ENCODE measurements at places on chromosomes 4 and X. TPM values are rescaled to one million over a fixed set of nuclear protein-coding genes. Genes with fewer than 3 reads are reported as not detected.

DNA sequence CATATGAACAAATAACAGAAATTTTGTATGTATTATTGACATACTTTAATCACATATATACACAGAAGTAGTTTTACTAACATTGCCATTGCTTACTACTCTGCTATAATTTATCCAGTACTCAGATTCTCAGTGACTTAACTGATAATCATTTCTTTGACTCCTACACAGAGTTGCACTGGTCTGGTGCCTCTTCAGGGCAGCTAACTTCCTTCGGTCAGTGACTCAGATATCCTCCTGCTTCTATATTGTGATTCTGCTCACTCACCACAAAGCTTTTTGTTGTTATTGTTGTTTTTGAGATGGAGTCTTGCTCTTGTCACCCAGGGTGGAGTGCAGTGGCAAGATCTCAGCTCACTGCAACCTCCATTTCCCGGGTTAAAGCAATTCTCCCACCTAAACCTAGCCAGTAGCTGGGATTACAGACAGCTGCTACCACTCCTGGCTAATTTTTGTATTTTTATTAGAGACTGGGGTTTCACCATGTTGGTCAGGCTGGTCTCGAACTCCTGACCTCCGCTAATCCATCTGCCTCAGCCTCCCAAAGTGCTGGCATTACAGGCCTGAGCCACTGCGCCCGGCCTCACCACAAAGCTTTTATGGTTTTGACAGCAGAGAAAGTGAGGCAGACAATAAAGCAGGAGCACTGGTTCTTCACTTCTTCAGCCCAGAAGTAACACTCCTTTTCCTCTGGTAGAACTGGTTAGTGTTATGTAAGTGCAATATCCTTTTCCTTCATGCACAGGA, 499.3 kb downstream of the EPHA5 start:
- no peak overlapping the region for H3K4me3 ChIP-seq
- no peaks in the 10 kb centered on the region for H3K27me3 ChIP-seq
- H3K27ac ChIP-seq = no peak overlapping the region
- no peak for DNase-seq

DNA sequence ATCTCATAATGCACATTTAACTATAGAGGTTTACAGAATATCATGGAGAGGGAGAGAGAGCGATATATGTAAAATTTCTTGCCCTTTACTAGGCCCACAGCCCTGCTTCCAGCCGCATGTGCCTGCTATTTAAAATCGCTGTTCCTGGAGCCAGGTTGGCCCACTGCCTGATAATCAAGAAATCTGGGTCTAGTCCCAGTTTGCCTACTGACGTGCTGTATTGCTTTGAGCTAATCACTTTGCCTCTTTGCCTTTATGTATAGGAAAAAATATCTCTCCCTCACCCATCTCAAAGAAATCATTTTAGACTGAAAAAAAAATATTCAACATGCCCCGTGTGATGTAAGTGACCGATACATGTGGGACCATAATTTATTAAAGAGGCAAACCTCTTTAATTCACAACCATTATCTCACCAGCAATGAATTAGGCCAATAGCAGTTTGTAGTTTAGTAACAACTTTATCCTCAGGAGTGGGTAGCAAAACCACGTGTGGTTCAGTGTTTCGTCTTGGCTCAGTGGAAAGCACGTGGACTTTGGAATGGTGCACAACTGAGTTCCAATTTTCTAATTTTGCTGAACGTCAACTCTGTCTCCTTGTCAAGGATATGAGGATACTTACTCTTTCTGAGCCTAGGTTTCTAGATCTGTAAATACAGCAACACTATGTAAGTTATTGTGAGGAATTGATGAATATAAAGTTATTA, 62.6 kb downstream of the GRXCR1 start:
- no peaks in the 10 kb centered on the region for H3K36me3 ChIP-seq
- no peaks in the 10 kb centered on the region for H3K27me3 ChIP-seq
- no peak overlapping the region for H3K27ac ChIP-seq
- no peaks in the 10 kb centered on the region for H3K4me1 ChIP-seq
- no peak overlapping the region for H3K4me3 ChIP-seq

- no peak overlapping the region for H3K27ac ChIP-seq
- DNase-seq = no peak
- no peaks in the 10 kb centered on the region for H3K27me3 ChIP-seq
- H3K36me3 ChIP-seq = no peaks in the 10 kb centered on the region
- no peak overlapping the region for H3K4me3 ChIP-seq
Observed at GRCh38 chr4:180542445-180543100, 1700.6 kb upstream of the TENM3 start.

GRCh38 chrX:64977830-64978229, 1.6 kb upstream of the ZC4H2 start:
- peaks cover 6% of the 10 kb centered on the region for H3K4me1 ChIP-seq
- no peak overlapping the region for H3K4me3 ChIP-seq
- DNase-seq = no peak
- no peak overlapping the region for H3K27ac ChIP-seq

GRCh38 chrX:31178064-31178768, 106.4 kb upstream of the FTHL17 start:
- no peak overlapping the region for H3K27ac ChIP-seq
- H3K27me3 ChIP-seq = no peaks in the 10 kb centered on the region
- H3K36me3 ChIP-seq = no peaks in the 10 kb centered on the region
- no peak overlapping the region for H3K4me3 ChIP-seq
- no peaks in the 10 kb centered on the region for H3K4me1 ChIP-seq
- no peak for DNase-seq

DNA sequence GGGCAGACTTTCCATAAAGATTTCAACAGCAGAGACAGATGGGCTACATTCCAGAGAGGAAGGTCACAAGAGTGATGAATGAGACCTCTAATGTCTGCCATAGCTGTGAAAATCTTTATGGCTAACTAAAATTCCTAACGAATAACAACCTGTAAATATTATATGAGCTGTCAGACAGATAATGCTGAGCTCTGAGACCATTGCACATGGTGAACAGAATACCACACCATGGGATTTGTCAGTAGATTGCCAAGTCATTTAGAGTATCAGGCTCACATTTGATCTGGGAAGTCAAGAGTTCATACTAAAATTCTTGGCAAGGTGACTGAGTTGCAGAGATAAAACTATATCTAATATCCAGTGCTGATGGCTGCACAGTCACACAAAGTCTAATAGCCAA, 259.2 kb upstream of the FTHL17 start:
- H3K27me3 ChIP-seq = no peaks in the 10 kb centered on the region
- no peaks in the 10 kb centered on the region for H3K36me3 ChIP-seq
- H3K4me1 ChIP-seq = no peaks in the 10 kb centered on the region
- H3K27ac ChIP-seq = no peak overlapping the region
- no peak overlapping the region for H3K4me3 ChIP-seq

DNA sequence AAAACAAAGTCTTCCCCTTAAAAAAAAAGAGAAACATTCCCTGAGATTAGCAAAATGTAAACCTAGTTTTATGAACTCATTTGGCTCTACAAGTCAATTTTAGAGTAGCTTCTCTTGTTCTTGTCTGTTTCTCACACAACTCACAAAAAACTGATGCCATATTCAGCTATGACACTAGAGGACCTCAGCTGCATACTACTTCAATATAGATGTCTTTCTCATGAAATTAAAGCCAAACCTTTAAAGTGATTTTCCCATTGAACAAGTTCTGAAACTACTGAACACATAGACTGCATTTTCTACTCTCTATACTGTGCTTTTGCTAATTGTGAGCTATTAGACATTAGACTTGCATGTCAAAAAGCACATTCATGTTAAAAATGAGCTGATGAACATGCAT, 49.8 kb downstream of the TBCK start:
- no peak for DNase-seq
- peaks cover 7% of the 10 kb centered on the region for H3K4me1 ChIP-seq
- H3K36me3 ChIP-seq = no peaks in the 10 kb centered on the region
- no peak overlapping the region for H3K27ac ChIP-seq
- H3K27me3 ChIP-seq = no peaks in the 10 kb centered on the region

GRCh38 chr4:122000849-122001248, 49.0 kb upstream of the TRPC3 start:
- H3K27ac ChIP-seq = no peak overlapping the region
- no peak overlapping the region for H3K4me3 ChIP-seq
- no peaks in the 10 kb centered on the region for H3K36me3 ChIP-seq
- H3K4me1 ChIP-seq = no peaks in the 10 kb centered on the region
- H3K27me3 ChIP-seq = no peaks in the 10 kb centered on the region

DNA sequence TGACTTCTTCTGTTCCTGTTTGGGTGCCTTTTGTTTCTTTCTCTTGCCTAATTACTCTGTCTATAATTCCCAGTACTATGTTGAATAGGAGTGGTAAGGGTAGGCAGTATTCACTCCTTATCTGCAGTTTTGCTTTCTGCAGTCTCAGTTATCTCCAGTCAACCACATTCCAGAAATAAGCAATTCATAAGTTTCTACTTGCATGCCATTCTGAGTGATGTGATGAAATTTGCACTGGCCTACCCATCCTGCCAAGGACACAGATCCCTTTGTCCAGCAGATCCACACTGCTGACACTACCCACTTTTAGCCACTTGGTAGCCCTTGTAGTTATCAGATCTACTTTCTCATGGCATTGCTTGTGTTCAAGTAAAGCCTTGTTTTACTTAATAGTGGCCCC, 971.6 kb upstream of the INTU start:
- no peak for DNase-seq
- H3K27ac ChIP-seq = no peak overlapping the region
- no peaks in the 10 kb centered on the region for H3K36me3 ChIP-seq
- H3K4me3 ChIP-seq = no peak overlapping the region

GRCh38 chr4:121192480-121192879, 28.4 kb upstream of the TNIP3 start:
- DNase-seq = no peak
- H3K4me1 ChIP-seq = no peaks in the 10 kb centered on the region
- H3K27ac ChIP-seq = no peak overlapping the region
- peak overlapping the region; percentile 39 for H3K4me3 ChIP-seq
- no peaks in the 10 kb centered on the region for H3K36me3 ChIP-seq

GRCh38 chr4:15425520-15425919, 2.3 kb upstream of the C1QTNF7 start:
- no peak overlapping the region for H3K27ac ChIP-seq
- no peak overlapping the region for H3K4me3 ChIP-seq
- H3K27me3 ChIP-seq = no peaks in the 10 kb centered on the region
- no peaks in the 10 kb centered on the region for H3K36me3 ChIP-seq
- peaks cover 4% of the 10 kb centered on the region for H3K4me1 ChIP-seq

DNA sequence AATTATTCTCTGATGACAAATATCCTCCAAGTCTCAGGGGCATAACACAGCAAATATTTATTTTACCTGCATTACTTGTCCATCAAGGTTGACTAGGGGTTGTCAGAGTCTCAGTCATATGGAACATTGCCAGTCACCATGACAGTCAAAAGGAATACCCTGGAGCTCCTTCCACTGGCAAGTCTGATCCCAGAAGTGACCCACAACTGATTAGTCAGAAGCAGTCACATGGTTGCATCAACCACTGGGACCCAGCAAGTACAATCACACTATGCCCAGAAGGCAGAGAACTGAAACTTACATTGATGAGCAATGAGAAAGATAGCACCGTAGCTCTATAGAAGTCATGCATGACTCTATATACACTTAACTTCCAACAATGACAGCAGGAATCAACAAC, 41.9 kb upstream of the SOD3 start:
- no peaks in the 10 kb centered on the region for H3K4me1 ChIP-seq
- H3K36me3 ChIP-seq = no peaks in the 10 kb centered on the region
- no peak for DNase-seq
- no peak overlapping the region for H3K4me3 ChIP-seq
- no peaks in the 10 kb centered on the region for H3K27me3 ChIP-seq

DNA sequence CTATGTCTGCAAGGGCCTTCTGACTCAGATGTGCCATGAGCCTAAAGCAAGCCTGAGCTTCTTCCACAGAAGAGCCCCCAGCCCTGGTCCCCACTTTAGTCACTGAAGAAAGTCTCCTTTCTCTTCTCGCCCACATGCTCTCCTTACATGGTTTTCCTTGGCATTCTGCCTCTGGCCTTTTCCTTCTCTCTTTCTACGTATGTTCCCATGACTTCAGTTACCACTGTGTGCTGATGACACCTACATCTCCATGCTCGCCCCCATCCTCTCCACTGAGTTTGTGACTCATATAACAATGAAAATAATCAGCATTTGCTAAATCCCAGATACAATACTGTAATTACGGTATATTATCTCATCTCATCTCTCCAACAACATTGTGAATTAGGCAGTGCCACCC, 149.3 kb downstream of the AMMECR1 start:
- DNase-seq = no peak
- H3K36me3 ChIP-seq = no peaks in the 10 kb centered on the region
- H3K27ac ChIP-seq = no peak overlapping the region
- no peaks in the 10 kb centered on the region for H3K27me3 ChIP-seq
- H3K4me1 ChIP-seq = no peaks in the 10 kb centered on the region

- H3K4me3 ChIP-seq = peak overlapping the region; percentile 48
- H3K4me1 ChIP-seq = peaks cover 35% of the 10 kb centered on the region
- no peak overlapping the region for H3K27ac ChIP-seq
- no peak for DNase-seq
- H3K27me3 ChIP-seq = peaks cover 100% of the 10 kb centered on the region
- H3K36me3 ChIP-seq = no peaks in the 10 kb centered on the region
Observed at GRCh38 chr4:84497504-84498202, 1.4 kb downstream of the NKX6-1 start.

The TCEAL2 gene
- 1.9 TPM for total RNA-seq

The IL15 gene
- 9.7 TPM for total RNA-seq

The RIPPLY1 gene
- not detected for total RNA-seq

The KLKB1 gene
- 1.6 TPM for total RNA-seq

The DACH2 gene
- not detected for total RNA-seq

The TEX11 gene
- total RNA-seq = not detected

The CXCL10 gene
- 3.3 TPM for total RNA-seq

Measured in lower lobe of right lung (tissue), 2 donors.